ENCODE measurements at places on chromosomes 7 and 10. TPM values are rescaled to one million over a fixed set of nuclear protein-coding genes. Genes with fewer than 3 reads are reported as not detected.

DNA sequence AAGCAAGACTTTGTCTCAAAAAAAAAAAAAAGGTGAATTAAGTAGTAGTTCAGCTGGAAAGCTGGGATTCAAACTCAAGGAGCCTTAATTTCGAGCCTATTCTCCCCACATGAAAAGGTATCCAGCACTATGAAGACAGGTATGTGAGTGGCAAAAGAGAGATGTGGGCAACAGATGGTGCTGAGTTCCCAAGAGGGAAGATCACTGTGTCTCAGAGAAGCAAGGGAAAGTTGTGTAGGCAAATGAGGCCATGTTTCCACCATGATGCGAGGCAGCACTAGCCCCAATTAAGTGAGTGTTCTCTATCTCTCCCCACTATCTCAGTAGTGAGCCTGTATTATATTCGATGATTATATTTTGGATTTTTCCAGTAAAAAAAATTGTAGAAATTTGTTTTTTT, 19.8 kb upstream of the ST7 start:
- DNase-seq: no peak

- DNase-seq: no peak
Observed at GRCh38 chr7:138569418-138569817, 109.4 kb downstream of the TRIM24 start.

SPDYE9 gene
- not detected for total RNA-seq

DNA sequence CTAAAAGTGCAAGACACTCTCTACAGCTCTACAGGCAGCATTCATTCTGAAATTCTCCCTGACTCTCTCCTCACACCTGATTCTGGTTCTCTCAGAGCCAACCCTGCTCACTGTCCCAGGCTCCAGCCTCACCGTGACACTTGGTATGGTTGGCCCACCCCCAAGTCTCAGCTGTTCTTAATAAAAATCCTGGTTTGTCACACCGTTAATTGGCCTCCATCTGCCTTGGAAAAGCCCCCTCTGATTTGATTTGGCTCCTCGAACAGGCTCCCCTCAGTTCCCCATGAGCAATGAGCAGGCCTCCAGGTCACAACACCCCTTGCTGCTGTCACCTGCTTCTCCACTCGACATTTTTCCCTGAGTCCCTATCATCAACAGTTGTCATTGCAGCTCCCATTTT, 507.3 kb upstream of the AUTS2 start:
- no peak for DNase-seq

DNA sequence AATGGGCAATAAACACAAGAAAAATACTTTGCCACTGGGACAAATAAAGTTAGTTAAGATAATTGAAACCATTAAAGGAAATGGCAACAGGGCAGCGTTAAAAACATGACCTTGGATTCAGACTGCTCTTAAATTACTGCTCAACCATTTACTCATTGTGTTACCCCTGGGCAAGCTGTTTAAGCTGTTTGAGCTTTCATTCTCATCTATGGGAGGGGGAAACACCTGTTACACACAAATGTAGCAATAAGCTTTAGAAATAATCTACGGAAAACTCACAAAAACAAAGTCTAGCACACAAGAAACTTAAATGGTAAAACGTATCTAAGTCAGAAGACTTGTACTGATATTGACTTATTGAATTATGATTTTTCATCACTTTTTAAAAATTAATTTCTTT, 137.1 kb downstream of the KMT2E start:
- no peak for DNase-seq

GRCh38 chr7:33539198-33539597, 366.1 kb upstream of the BMPER start:
- DNase-seq: no peak

DNA sequence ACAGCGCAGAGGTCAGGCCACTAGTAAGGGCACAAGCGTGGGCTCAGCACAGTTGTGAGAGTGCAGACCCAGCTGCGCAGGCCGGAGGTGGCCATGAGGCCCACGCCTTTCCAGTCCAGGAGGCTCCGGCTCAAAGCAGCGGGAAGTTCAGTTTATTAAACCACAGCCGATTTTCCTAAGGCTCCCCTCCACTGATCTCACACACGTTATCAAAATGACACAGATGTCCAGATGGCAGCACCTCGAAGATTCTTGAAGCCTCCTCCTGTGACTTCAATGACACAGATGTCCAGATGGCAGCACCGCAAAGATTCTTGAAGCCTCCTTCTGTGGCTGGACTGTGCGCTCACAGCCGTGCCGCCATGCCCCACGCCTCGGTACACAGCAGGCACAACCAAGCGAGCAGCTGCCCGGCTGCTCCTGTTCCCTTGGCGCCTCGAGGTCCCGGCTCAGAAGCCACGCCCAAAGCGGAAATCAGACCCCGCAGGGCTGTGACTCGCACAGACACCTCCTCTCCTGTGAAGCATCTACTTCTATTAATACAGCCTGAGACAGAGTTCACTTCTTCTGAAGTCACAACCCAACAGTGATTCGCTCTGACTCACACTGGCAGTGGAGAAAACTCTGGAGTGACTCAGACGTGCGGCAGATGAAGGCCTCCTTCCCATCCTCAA, 122.7 kb downstream of the MAD1L1 start:
- peak; percentile 94 for DNase-seq

SKAP2 gene
- 30.7 TPM for total RNA-seq

- no peak for DNase-seq
Observed at GRCh38 chr7:148147438-148147837, 443.1 kb upstream of the C7orf33 start.

GRCh38 chr7:99562114-99562784, 3.8 kb downstream of the ZNF655 start:
- DNase-seq: no peak

DNA sequence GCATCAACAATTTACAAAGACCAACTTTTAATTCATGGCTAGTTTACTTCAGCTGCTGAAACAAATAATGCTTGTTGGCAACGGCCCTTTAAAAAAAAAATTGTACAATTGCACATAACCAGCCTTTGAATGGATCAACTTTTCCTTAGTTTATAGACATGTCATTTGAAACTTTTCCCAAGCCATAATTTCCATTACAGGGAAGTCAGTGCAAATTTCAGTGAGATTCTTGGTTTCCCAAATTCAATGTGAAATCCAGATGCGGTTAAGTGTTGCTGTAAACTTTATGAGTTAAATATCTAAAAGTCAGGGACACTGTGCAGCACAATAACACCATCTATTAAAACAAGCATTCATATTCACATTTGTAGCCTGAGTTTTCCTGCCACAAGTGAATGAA, 182.2 kb downstream of the JAZF1 start:
- no peak for DNase-seq

- DNase-seq: no peak
Observed at GRCh38 chr10:91287276-91287675, 66.8 kb downstream of the PCGF5 start.

DNA sequence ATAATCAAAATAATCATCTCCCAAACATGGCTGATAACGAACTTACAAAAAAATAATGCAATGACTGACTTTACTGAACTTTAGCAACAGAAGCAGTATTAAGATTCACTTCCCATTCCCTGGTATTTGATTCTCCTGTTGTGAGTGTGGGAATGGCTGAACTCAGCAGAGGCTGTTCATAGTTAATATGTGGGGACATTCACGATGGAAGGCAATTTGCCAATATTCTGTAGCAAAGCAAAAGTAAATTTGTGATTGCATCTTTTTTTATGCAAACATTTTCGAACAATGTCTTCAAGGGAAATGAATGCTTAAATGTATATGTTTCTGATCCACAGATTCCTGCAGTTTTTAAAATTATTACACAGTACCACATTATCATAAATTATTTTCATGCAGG, 431.7 kb upstream of the KLF6 start:
- no peak for DNase-seq

MRLN gene
- not detected for total RNA-seq

- no peak for DNase-seq
Observed at GRCh38 chr10:12729885-12730284, 271.6 kb downstream of the CCDC3 start.

SVOPL gene
- total RNA-seq: not detected

GRCh38 chr7:134949171-134949570, 37.1 kb upstream of the AGBL3 start:
- no peak for DNase-seq

GRCh38 chr7:47488969-47489342, 93.0 kb downstream of the TNS3 start:
- DNase-seq: no peak

DNA sequence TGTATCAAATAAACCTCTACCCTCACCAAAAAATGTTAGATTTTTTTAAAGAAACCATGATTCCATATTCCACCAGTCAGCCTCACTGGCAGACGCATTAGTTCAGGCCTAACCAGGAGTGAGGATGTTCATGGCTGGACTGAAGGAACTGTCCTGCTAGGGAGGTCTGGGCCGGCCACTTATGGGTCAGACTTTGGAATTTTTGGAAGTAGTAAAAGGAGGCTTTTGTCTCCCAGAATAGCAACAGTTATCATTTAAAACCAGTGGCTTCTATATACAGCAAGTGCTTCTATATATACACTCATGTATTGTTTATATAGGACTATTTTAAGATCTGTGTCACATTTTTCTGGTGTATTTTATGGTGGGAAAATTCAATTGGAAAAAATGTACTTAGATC, 120.5 kb downstream of the CNNM2 start:
- no peak for DNase-seq

DNA sequence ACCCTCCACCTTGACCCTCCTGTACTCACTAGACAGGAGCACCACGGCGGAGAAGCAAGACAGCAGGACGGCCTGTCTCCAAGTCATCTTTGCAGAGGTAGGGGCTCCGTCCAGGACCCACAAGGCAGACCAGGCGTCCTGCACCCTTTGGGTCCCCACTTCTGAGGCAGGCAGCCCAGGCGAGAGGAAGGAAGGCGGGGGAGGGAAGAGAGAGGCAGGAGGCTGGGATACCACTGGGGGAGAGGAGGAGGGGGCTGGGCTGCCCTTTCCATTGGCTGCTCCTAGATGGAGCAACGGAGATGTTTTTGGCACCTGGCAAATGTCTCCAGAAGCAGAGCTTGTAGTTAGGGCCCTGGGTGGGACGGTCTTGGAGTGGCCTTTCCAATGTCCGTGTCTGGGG, at the start of gene UCMA:
TSS of gene UCMA (minus strand) at position 203 of the 400 bp plus-strand sequence. CDS start at position 87, 116 bp downstream.
- DNase-seq: no peak

TAS2R41 gene
- not detected for total RNA-seq

- DNase-seq: no peak
Observed at GRCh38 chr7:41256186-41256945, 446.5 kb downstream of the INHBA start.

DNA sequence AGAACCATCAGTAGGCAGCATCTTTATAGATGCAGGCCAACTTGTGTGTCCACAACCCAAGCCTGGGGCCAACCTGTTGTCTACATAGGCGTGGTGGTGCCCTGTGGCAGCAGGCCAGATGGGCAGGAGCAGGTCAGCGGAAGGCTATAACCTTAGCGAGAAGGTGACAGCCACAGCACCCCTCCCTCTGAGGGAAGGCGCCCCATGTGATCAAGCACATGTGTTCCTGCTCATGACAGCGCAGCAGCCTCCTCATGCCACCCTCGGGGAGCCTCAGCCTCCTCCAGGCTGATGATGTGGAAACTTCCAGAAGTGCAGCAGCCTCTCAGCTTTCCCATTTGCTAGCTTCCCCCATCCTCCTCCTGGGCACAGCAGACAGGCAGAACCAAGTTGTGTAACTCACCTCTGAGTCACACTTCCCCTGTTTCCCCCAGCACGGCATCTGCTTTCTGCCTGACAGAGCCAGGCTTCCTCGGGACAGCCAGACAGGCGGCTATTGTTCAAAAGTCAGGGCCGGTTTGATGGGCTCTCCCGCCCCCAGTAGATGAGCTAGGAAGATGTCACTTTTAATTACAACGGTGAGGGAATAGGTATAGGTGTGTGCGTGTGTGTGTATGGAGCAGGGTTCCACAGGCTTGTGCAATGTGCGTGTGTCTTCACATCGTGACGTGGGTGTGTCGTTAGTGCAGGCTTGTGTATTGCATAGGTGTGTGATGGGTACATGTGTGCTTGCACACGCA, 312.0 kb upstream of the ZMIZ1 start:
- peak; percentile 64 for DNase-seq

- no peak for DNase-seq
Observed at GRCh38 chr7:111517549-111517951, 44.7 kb downstream of the IMMP2L start.

- DNase-seq: no peak
Observed at GRCh38 chr10:132537684-132538001, at the start of gene INPP5A. INPP5A (plus strand) TSS chr10:132537787; CDS start chr10:132538097, 310 bp downstream.

CYP26C1 gene
- 0.07 TPM for total RNA-seq

- no peak for DNase-seq
Observed at GRCh38 chr10:127151981-127152699, 44.3 kb downstream of the INSYN2A start.

HHEX gene
- total RNA-seq: 11.0 TPM

GRCh38 chr7:130492523-130493274, 814 bp downstream of the MEST start:
- DNase-seq: no peak

DNA sequence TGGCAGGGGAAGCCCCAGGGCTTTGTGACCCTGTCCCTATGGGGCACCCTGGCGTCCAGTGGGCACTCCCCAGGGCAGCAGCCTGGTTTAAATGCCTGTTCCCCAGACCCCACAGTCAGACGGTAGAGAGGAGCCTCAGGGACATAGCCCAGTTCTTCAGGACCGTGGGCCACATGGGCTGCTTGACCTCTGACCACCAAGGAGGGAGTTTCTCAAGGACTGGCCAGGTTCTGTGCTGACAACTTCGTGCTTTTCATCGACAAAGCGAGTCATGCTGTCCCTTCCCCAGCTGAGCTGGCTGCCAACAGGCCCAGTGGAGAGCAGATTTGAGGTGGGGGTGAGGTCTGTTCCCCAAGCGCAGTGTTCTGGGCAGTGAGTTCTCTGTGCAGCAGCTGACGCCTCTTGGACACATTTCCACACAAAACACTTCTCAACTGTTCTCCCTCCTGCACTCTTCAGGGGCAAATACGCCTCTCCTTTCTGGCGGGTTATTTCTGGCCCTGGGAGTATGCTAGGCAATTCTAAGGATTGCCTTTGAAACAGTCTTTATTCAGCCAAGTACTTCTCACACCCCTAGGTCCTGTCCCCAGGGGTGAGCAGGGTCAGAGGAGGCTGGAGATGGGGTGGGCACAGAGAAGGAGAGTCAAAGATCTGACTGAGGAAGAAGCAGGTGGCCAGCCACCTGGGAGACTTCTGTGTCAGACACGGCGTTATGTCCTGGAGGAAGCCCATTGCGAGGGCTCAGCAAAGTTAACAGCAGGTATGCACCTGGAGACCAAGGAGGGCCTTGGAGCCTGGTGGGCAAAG, 57.3 kb upstream of the CAMK2B start:
- no peak for DNase-seq

GRCh38 chr10:66651308-66652082, 274.3 kb upstream of the LRRTM3 start:
- no peak for DNase-seq

FGF8 gene
- 2.7 TPM for total RNA-seq

DNA sequence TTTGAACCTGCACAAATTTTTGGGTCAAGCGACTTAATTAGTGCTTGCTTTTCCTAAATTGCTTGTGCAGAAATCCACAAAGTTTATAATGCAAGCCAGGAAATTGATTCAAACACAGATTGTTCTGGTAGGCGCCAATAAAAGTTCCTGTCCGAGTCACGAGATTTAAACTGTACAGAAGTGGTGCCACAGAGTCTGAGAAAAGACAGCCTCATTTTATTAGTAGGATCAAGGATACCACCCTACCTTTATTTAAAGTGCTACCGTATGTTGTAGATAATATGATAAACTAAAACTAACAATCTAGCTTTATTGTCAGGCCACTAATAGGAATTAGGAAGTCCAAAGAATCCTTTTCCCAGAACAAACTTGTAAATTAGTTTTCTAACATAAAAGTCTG, 696.7 kb downstream of the TNS3 start:
- no peak for DNase-seq
